ENCODE measurements at places on chromosomes 2 and 18.
A peak's percentile ranks its signal among the peaks of the same experiment; 100 is the strongest.

DNA sequence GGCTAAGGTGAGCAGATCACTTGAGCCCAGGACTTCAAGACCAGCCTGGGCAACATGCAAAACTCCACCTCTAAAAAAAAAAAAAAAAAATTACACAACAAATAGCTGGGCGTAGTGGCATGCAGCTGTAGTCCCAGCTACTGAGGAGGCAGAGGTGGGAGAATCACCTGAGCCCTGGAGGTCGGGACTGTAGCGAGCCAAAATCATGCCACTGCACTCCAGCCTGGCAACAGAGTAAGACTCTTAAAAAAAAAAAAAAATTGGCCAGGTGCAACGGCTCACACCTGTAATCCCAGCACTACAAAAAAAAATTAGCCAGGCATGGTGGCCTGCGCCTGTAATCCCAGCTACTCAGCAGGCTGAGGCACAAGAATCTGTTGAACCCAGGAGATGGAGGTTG lies 7.3 kb downstream of the STARD7 start:
- DNase-seq, result no peak

DNA sequence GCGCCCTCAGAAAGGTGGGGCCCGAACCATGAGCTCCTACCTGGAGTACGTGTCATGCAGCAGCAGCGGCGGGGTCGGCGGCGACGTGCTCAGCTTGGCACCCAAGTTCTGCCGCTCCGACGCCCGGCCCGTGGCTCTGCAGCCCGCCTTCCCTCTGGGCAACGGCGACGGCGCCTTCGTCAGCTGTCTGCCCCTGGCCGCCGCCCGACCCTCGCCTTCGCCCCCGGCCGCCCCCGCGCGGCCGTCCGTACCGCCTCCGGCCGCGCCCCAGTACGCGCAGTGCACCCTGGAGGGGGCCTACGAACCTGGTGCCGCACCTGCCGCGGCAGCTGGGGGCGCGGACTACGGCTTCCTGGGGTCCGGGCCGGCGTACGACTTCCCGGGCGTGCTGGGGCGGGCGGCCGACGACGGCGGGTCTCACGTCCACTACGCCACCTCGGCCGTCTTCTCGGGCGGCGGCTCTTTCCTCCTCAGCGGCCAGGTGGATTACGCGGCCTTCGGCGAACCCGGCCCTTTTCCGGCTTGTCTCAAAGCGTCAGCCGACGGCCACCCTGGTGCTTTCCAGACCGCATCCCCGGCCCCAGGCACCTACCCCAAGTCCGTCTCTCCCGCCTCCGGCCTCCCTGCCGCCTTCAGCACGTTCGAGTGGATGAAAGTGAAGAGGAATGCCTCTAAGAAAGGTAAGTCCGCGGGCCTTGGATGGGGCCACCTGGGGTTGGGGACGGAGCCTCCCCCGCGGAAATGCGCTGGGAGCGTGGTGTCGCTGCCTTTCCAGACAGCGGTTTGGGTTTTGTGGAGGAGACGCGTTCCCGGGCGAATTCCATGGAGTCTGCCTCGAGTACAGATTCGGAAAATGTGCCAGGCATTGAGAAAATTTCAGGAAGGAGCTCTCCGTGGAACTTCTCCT lies 559 bp downstream of the HOXD1 start:
- peak; percentile 50 for DNase-seq

- no peak for DNase-seq
Measured at GRCh38 chr2:15041429-15041837, 408.9 kb downstream of the LRATD1 start.

GRCh38 chr18:67453901-67454300 lies 62.6 kb downstream of the DSEL start:
- no peak for DNase-seq

- DNase-seq, result peak; percentile 55
Measured at GRCh38 chr2:8872821-8873432, 35.5 kb upstream of the KIDINS220 start.

DNA sequence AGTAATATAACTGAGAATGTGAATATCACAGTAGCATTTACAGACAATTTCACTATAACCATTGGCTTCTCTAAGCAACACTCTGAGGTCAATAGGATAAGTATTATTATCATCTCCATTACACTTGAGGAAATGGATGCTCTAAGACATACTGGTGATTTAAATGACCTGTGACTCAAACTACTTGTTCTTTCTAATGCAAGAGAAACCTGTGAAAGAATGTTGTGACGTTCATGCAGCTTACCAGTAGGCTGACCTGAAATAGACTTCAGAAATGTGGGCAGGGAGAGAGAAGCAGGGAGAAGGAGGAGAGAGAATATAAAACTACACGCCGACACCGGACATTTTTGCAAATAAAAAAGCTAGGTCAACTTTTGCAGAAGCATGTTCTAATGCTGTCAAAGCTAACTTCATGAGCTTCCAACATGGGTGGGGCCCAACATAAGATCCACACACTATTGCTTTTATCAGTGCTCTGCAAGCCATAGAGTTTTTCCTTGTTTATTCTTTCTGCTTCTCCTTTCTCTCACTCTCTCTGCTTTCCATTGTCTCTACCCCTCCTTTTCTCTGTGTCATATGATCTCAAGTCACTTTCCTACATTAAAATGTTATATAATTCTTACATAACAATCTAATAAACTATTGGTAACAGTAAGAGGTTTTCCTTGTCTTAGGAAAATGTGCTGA lies 217.6 kb upstream of the FN1 start:
- no peak for DNase-seq

- DNase-seq, result no peak
Measured at GRCh38 chr18:73384246-73384645, 516.5 kb upstream of the NETO1 start.

- no peak for DNase-seq
Measured at GRCh38 chr2:54122939-54123338, 7.5 kb downstream of the ACYP2 start.

- DNase-seq, result no peak
Measured at GRCh38 chr2:143452817-143453451, 323.7 kb downstream of the ARHGAP15 start.

- no peak for DNase-seq
Measured at GRCh38 chr18:79681484-79682387, 2.1 kb downstream of the CTDP1 start.

DNA sequence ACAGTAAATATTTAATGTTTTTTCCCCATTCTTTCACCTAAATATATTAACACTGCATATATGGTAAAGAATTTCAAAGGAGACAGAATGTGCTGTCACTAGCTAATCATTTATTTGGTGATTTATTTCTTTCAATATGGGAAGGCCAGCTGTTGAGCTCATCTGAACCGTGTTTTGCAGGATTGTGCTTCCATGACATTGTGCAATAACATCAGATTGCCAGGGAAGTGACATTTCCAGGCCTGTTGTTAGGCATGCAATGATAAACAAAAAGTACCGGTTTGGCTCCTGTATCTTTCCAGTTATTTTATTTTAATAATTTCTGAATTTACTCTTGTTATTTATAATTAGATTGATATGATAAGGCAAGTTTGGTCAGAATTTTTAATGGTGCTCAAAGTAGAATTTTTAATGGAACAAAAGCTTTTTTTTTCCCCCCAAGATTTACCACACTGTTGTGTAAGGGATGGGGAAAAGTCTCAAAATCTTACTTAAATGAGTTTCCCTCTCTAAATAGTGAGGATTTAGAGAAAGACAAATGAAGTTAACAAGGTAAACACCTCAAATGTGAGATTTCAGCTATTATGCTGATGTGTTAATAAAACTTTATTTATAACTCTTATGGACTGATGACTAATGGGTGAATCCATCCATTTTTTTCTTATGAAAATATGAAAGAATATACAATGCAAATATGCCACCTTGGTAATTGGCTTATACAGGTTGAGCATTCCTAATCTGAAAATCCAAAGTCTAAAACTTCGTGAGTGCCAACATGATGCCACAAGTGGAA lies 52.7 kb downstream of the MALT1 start:
- DNase-seq, result no peak

DNA sequence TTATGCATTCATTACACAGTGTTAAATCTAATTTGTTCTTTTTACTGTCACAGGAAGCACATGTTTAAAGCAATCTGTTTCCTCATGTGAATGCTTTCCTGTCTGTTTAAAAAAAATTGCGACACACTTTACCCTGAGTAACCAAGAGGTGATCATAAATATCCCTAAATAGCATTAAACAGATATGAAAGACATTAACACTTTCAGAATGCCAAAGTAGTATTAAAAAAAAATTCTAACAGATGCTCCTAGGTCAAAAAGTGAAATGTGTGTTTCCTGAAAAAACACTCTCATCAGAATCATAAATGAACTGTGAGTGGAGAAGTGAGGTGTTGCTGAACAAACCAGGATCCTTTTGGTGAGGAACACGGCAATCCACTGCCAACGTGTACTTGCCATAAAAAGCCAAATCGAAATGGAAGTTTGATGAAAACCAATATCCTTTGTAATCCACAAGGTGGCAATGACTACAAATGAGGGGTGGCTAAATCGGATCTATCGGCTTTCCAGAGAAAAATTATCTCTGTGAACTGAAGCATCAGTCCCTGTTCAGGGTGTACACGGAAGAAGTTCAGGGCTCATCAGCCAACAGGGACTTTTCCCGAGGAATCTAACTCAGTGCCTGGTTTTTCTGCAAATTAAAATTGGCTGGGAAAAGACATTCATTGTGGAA lies 248.9 kb downstream of the TCF4 start:
- no peak for DNase-seq

- DNase-seq, result no peak
Measured at GRCh38 chr2:225536036-225536435, 136.5 kb downstream of the NYAP2 start.

DNA sequence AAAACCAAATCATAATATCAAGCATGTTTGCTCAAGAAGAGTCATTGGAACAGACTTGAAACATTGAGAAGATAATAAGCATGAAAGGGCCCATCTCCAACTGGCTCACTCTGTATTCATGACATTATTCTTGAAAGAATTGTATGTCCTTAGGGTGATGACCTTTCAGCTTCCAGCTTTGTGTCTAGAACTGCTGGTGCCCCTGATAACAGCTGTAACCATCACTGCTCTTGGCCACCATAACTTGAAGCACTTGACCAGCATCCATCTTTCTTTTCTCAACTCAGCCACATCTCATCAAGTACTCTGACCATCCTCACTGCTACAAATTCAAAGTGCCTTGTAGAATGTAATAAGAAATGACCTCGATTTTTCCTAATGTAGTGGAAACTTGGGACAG lies 289.9 kb downstream of the SLC8A1 start:
- DNase-seq, result no peak

GRCh38 chr2:127280693-127281092 lies 13.3 kb downstream of the ERCC3 start:
- no peak for DNase-seq

DNA sequence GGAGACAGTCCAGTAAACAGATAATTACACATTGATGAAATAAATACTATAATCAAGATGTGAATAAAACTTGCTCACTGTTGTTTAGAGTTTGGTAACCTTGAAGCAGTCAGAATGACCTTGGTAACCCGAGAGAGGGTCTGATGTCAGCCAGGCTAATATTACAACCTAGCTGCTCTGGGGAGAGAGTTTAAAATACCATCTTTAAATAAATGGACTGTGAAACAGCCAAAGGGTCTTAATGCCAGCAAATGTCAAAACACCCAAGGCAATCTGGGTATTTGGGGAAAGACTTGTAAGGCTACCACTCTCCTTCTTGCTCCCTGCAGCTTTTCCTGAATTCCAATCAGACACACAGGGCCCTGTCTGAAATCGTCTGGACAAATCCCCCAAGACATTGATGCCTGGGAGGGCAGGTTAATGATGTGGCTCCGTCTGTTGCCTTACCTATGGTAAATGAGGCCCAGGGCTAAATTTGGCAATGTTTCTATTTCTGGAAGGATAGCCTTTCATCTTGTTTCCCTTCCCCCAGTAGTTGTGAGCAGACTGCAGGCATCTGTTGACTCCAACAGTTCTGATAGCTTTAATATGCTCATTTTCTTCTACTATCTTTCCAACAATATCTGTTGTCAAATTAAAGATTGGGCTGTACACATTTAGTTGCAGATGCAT lies 43.0 kb upstream of the ITGB6 start:
- no peak for DNase-seq

- no peak for DNase-seq
Measured at GRCh38 chr2:148531669-148532428, 112.7 kb upstream of the EPC2 start.

- DNase-seq, result no peak
Measured at GRCh38 chr18:65282096-65282495, 468.7 kb upstream of the CDH7 start.

DNA sequence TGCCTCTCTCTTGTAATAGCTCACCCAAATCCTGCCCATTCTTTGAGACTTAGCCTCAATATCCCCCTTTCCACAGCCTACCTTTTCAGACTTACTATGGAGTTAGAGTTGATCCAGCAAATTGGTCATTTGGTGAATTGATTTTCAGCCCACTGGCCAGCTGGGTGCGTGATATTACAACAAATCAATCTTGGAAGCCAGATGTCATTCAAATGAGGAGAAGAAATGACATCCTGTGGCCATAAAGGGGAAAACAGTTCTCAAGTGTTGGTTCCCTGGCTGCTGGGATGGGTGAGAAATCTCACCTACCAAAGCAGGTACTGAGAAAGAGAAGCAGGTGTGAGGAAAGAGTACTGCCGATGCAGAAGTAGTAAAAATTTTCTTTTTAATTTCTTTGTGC lies 36.7 kb upstream of the FOXI3 start:
- DNase-seq, result no peak

DNA sequence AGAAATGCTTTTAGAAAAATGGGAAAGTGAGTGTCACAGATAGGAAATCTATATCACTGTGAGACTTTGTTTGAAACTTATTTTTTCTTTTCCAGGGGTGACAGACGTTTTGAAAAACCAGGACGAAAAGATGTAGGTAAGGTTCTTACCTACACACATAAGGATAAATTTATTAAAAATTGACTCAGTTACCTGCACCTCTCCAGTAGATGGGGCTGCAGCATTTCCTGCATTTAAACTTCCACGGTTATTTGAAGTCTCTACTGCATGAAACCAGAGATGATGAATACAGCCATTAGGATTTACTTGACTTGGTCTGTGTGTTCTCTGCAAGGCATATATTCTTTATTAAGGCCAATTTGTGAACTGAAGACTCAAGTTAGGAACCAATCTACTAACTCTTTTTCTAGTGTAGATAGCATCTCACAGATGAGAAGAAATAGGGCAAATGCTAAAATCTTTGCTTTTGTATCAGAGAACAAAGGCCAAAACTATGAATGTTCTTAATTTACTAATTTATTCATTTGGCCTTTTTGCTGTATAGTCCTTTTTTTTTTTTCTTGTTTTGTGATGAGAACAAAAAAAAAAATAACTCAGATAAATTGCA lies 15.0 kb downstream of the KCNJ13 start:
- DNase-seq, result peak; percentile 32

- DNase-seq, result no peak
Measured at GRCh38 chr2:27291865-27292264, 9.6 kb downstream of the TRIM54 start.

DNA sequence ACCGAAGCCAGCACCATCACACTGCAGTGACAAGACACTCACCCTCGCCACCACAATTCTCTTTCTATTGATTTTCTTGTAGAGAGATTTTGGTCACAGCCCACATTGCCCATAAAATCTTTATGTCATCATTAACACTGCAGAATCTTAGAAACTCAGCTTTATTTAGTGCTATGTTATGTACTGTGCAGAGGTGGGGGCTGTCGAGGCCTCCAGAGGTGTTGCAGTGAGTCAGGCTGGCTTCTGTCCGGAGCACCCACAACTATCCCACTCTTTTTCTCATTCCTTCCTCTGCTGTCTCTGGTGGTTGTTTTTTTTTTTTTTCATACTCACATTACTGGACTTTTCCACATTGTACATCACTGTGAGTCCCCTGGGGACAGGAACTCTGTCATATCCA lies 677.4 kb upstream of the HS6ST1 start:
- DNase-seq, result no peak

GRCh38 chr2:29063056-29063455 lies 11.3 kb downstream of the PCARE start:
- DNase-seq, result no peak
